ENCODE measurements at places on chromosomes 7 and 10. TPM values are rescaled to one million over a fixed set of nuclear protein-coding genes. Genes with fewer than 3 reads are reported as not detected.

Gene VSTM4
- 4.4 TPM for total RNA-seq

Gene UCMA
- total RNA-seq: not detected

Gene TAC1
- under 0.01 TPM for total RNA-seq

Gene SDK1
- 8.6 TPM for total RNA-seq

Gene MMP21
- total RNA-seq: 0.26 TPM

Gene AUTS2
- 7.7 TPM for total RNA-seq

Gene WDR86
- total RNA-seq: 1.0 TPM

Gene OR6B1
- not detected for total RNA-seq

Gene OR2A1
- total RNA-seq: under 0.01 TPM

Gene ZEB1
- 172 TPM for total RNA-seq

Gene AOAH
- not detected for total RNA-seq

Gene ANKRD61
- total RNA-seq: 0.26 TPM

Gene SNX8
- 13.2 TPM for total RNA-seq

Gene TMEM213
- total RNA-seq: not detected

Gene CPN1
- not detected for total RNA-seq

Gene OR6V1
- total RNA-seq: not detected

Gene NKX2-3
- not detected for total RNA-seq

Gene PAPOLB
- total RNA-seq: under 0.01 TPM

Gene CYP17A1
- total RNA-seq: not detected

Data from fibroblast of lung (primary cell).